ENCODE measurements at places on chromosomes 16 and 17.

- no peak for DNase-seq
Measured at GRCh38 chr16:87700406-87701077, 65.2 kb downstream of the KLHDC4 start.

- no peak for DNase-seq
Measured at GRCh38 chr17:73624496-73624988, 19.7 kb downstream of the SDK2 start.

DNA sequence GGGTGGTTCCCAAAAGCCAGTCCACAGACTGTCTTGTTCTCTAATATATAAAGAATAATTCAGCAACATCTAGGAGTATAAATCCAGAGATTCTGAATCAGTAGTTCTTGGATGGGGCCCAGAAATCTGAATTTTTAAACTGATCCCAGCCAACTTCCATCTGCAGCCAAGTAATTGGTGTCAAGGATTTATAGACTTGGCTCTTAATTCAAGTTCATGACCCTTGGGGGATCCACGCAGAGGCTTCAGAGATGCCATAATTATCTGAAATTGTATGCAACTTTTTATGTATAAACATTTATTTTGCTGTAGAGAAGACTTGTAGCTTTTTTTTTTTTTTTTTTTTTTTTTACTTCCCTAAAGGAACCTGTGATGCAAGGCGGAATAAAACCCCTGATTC is 60.6 kb downstream of the HLF start:
- DNase-seq, result no peak

GRCh38 chr17:61600621-61601020 is 9.6 kb upstream of the NACA2 start:
- no peak for DNase-seq

- DNase-seq, result no peak
Measured at GRCh38 chr16:4411684-4412083, 4.7 kb downstream of the CORO7 start.

- DNase-seq, result no peak
Measured at GRCh38 chr17:74010903-74011302, 192.6 kb upstream of the RPL38 start.

GRCh38 chr17:60353773-60354172 is 38.2 kb downstream of the USP32 start:
- DNase-seq, result no peak
